ENCODE measurements at places on chromosomes 4 and X. TPM values are rescaled to one million over a fixed set of nuclear protein-coding genes. Genes with fewer than 3 reads are reported as not detected.

Gene SYN1
- total RNA-seq: 0.26 TPM

Gene SCD5
- total RNA-seq: 2.9 TPM

Gene GPC3
- total RNA-seq: not detected

Gene IL13RA2
- total RNA-seq: 2.4 TPM

Gene C4orf50
- total RNA-seq: not detected

Gene ASB5
- total RNA-seq: 3.6 TPM

Gene SNCA
- total RNA-seq: not detected

Gene CXCL11
- 1.3 TPM for total RNA-seq

Gene CEP44
- total RNA-seq: 7.8 TPM

Gene CXXC4
- total RNA-seq: not detected

Gene HAND2
- total RNA-seq: 0.16 TPM

Gene EPHA5
- total RNA-seq: 22.4 TPM

Gene NUP62CL
- not detected for total RNA-seq

Gene TMEM47
- 4.3 TPM for total RNA-seq

Gene FAM53A
- 2.6 TPM for total RNA-seq
